Stimulated activated CD8-positive, alpha-beta memory T cell treated with anti-CD3 and anti-CD28 coated beads, Interleukin-15, amount 100 ng/mL, for 1 hour (primary cell): ENCODE measurements at places on chromosomes 4 and X.

GRCh38 chrX:52923781-52924241, 26.7 kb downstream of the FAM156B start:
- no peak for DNase-seq

DNA sequence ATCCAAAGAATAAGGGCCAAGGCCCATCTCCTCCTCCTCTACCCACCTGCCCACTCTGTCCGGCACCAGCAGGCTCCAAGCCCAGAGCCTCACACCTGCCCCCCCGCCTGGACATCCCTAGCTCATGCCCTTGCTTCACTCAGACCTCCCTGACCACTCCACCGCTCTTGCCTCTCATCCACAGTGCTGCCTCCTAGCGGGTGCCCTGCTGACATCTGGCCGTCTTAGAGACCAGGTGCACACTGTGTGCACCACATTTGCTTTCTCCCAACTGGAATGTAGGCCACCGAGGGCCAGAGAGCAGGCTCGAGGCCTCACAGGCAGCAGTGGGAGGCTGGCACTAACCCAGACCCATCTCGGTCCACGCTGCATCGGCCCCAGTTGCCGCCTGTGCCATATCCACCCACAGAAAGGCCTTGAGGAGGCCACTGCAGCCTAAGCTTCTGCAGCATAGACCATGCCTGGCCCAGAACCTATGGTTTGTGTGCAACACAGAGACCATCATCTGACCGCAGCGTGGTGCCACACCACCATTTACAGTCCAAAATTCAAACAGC, 13.5 kb downstream of the LETM1 start:
- DNase-seq = no peak

GRCh38 chr4:140937866-140938265, 181.7 kb upstream of the TBC1D9 start:
- DNase-seq = no peak

DNA sequence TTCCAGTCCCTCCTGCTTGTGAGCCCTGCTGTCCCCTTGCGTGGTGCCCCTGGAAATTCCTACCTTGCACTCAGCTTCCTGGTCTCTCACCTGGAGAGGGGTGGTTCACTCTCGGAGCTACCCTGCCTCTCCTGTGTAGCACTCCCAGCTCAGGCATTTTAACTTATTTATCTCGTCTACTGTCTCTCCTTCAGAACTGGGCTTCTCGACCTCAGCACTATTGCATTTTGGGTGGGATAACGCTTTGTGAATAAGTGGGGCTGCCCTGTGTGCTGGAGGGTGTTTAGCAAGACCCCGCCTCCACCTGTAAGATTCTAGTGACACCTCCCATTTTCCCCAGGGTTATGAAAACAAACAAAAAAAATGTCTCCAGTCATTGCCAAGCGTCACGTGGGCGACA, 56.0 kb upstream of the SORCS2 start:
- DNase-seq = no peak

DNA sequence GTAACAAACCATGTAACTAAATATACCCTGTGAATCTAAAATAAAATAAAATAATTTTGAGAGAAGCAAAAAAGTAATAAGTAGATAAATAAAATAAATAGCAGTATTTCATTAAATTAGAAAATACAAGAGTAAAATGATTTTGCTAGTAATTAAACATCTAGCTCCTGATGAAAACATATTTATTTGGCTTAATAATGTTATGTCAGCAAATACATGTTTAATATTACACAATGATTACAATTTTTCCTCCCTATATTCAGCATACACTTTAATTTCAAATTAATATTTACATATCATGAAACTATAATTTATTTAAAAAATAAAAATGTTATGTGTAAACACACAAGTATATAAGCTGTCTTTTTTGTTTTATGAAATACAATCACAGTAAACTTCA, 697.1 kb downstream of the GRID2 start:
- DNase-seq = no peak
